ENCODE measurements at places on chromosomes 2 and 18. TPM values are rescaled to one million over a fixed set of nuclear protein-coding genes. Genes with fewer than 3 reads are reported as not detected.

Gene PGAP1
- 7.7 TPM for total RNA-seq

GRCh38 chr18:76407681-76408080 lies 87.4 kb downstream of the ZNF516 start:
- H3K4me1 ChIP-seq, result peaks cover 41% of the 10 kb centered on the region
- H3K36me3 ChIP-seq, result no peaks in the 10 kb centered on the region
- no peak overlapping the region for H3K27ac ChIP-seq
- no peak overlapping the region for H3K4me3 ChIP-seq
- no peaks in the 10 kb centered on the region for H3K27me3 ChIP-seq

DNA sequence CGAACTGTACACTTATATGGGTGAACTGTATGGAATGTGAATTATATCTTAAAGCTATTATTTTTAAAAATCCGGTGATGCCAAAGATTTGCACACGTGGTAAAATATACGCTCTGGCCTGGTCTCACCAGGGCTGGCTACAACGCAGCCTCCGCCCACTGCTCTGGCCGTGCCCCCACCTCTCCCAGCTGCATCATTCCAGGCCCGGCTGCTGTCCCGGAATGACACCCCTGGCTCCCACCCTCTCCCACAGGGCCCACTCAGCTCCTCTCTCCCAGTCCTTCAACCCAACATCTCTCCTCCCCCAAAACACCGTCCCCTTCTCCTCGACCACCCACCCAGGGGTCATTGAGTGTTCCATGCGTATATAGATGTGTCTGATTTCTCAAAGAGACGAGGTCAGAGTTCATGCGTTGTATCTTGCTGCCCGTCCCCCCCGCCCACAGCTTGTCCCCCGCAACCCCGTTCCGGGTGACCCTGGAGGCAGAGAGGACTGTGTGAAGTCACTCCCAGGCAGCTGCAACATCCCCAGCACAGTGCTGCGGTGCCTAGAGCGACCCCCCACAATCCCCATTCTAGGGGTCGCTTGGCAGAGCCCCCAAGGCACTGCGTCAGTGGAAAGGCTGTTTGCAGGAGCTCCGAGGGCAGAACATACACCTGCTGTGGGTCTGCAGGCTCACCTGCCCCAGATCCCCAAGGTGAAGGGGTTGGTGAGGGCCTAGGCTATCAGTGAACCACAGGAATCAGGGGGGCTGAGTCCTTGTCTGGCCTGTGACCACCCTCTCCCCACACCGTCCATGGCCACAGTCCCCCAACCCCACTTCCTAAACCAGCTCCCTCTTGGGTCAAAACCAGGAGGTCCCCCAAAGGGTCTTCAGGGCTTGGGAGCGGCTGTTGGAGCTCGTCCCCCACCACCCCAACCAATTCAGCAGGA lies 13.3 kb downstream of the DNMT3A start:
- H3K27me3 ChIP-seq, result no peaks in the 10 kb centered on the region
- DNase-seq, result no peak
- H3K4me3 ChIP-seq, result no peak overlapping the region
- no peak overlapping the region for H3K27ac ChIP-seq

GRCh38 chr18:36680042-36680441 lies 148.8 kb downstream of the TPGS2 start:
- H3K27ac ChIP-seq, result no peak overlapping the region
- no peaks in the 10 kb centered on the region for H3K36me3 ChIP-seq
- no peak overlapping the region for H3K4me3 ChIP-seq

- no peaks in the 10 kb centered on the region for H3K4me1 ChIP-seq
- no peak for DNase-seq
- H3K27ac ChIP-seq, result no peak overlapping the region
- no peaks in the 10 kb centered on the region for H3K27me3 ChIP-seq
- no peaks in the 10 kb centered on the region for H3K36me3 ChIP-seq
Observed at GRCh38 chr2:109720380-109721106, 73.6 kb upstream of the RGPD5 start.

DNA sequence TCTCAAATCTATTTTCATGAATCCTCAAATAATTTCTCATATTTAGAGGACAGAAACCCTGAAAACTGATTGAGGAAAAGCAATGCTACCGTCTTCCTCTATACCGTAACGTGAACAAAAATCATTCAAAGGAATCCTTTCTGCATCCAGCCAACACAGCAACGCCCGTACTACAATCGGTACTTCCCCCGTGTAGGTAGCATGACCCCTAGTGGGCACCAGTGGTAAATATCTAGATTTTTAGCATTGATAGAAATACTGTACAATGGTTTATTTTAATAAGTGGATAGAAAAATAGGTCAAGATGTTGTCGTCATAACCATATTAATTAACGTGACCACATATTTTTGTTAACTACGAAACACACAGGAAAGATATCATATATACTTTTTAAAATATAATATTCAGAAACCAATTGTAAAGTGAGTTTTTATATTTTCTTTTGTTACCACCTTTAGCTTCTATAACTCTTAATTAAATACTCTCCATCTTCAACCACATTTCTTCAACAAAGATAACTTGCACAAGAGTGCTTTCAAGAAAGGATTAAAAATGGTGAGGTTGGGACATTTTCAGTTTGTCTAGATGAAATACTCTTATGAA lies 194.1 kb downstream of the SS18 start:
- peak; percentile 29 for DNase-seq
- no peak overlapping the region for H3K27ac ChIP-seq
- H3K27me3 ChIP-seq, result no peaks in the 10 kb centered on the region
- no peaks in the 10 kb centered on the region for H3K36me3 ChIP-seq

GRCh38 chr2:54508541-54508940 lies 52.4 kb downstream of the SPTBN1 start:
- peak; percentile 65 for DNase-seq
- no peaks in the 10 kb centered on the region for H3K27me3 ChIP-seq
- peak overlapping the region; percentile 54 for H3K27ac ChIP-seq
- peaks cover 53% of the 10 kb centered on the region for H3K4me1 ChIP-seq

DNA sequence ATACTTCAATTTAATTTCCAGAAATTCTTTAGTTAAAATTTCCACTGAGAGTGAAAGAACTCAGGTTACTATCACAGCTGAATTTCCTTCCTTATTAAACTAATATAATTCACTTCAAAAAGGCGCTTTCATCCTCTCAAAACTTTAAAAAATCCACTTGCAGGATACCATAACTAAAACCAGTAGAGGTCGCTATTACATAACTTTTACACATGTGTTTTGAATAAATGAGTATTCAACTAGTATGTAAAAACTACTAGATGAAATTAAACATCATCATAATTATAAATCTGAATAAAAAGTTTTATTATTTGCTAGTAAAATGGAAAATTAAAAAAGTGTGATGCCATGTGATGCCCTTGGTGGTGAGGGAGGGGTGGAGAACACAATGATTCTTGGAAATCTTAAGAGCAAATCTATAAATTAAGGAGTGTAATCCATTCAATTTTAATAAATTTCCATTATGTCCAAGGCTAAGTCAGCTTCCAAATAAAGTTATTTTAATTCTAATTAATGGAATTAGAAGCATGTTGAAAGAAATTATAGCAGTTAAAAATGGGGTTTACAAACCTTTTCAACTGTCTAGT lies 61.4 kb downstream of the SOS1 start:
- no peak for DNase-seq
- H3K36me3 ChIP-seq, result no peaks in the 10 kb centered on the region
- no peak overlapping the region for H3K27ac ChIP-seq
- H3K4me3 ChIP-seq, result no peak overlapping the region
- H3K4me1 ChIP-seq, result no peaks in the 10 kb centered on the region
- no peaks in the 10 kb centered on the region for H3K27me3 ChIP-seq

DNA sequence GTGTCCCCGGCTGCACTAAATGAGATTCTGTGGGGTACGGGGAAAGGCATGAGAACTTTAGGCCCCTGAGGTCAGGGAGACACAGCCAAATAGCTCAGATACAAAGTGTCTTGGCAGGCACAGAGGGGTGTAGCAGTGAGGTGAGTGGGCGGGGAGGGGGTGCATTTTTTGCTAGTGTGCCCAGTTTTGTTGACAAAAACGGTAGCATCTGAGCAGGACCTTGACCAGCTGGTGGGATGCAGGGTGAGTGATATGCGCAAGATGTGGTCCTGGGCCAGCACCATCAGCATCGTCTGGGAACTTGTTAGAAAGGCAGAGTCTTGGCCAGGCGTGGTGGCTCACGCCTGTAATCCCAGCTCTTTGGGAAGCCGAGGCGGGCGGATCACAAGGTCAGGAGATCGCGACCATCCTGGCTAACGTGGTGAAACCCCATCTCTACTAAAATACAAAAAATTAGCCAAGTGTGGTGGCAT lies 127.3 kb upstream of the LGALSL start:
- H3K36me3 ChIP-seq, result no peaks in the 10 kb centered on the region
- H3K27ac ChIP-seq, result no peak overlapping the region
- H3K27me3 ChIP-seq, result no peaks in the 10 kb centered on the region
- DNase-seq, result no peak

GRCh38 chr2:127259355-127259754 lies 34.6 kb downstream of the ERCC3 start:
- DNase-seq, result no peak
- no peaks in the 10 kb centered on the region for H3K4me1 ChIP-seq
- H3K27ac ChIP-seq, result no peak overlapping the region
- no peak overlapping the region for H3K4me3 ChIP-seq
- H3K27me3 ChIP-seq, result no peaks in the 10 kb centered on the region
- H3K36me3 ChIP-seq, result no peaks in the 10 kb centered on the region

Gene UGT1A4
- not detected for total RNA-seq

Gene PROKR1
- 0.24 TPM for total RNA-seq

DNA sequence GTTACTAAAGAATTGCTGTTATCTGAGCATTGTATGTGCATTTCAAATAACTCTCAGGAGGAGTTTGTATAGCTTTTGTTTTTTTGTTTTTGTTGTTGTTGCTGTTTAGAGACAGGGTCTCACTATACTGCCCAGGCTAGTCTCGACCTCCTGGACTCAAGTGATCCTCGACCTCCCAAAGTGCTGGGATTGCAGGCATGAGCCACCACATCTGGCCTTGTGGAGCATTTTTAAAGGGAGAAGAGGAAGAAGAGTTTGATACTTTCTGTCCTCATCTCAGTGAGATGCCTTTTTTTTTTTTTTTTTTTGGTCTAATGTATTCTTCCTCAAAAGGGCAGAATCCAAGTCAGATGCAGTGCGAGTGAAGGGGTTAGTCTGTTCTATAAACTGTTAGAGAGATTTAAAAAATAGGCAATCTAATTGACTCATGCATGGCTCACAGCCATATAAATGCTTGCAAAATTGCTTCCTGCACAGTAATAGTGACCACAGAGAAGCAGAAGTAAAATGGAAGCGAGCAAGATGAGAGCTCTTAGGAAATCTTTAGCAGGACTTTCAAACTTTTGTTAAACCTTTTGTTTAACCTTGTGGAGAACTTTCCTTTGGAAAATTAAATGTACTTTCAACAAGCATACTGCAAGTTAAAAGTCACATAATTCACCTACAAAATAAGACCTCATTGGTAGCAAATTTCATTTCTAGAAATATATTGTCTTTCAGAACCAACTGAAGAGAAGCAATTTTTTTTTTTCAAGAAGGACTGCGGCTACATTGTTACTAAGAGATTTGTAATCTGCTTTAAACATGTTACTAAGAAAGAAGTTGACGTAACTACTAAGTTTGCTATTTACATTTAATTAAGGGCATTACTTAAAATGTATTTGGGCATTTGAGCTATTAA lies 52.3 kb upstream of the ROCK1 start:
- no peaks in the 10 kb centered on the region for H3K36me3 ChIP-seq
- H3K4me1 ChIP-seq, result no peaks in the 10 kb centered on the region
- no peak overlapping the region for H3K4me3 ChIP-seq
- DNase-seq, result no peak

- no peaks in the 10 kb centered on the region for H3K36me3 ChIP-seq
- H3K4me1 ChIP-seq, result no peaks in the 10 kb centered on the region
- H3K27ac ChIP-seq, result no peak overlapping the region
- H3K27me3 ChIP-seq, result no peaks in the 10 kb centered on the region
Observed at GRCh38 chr2:44825702-44826101, 115.8 kb upstream of the SIX3 start.

DNA sequence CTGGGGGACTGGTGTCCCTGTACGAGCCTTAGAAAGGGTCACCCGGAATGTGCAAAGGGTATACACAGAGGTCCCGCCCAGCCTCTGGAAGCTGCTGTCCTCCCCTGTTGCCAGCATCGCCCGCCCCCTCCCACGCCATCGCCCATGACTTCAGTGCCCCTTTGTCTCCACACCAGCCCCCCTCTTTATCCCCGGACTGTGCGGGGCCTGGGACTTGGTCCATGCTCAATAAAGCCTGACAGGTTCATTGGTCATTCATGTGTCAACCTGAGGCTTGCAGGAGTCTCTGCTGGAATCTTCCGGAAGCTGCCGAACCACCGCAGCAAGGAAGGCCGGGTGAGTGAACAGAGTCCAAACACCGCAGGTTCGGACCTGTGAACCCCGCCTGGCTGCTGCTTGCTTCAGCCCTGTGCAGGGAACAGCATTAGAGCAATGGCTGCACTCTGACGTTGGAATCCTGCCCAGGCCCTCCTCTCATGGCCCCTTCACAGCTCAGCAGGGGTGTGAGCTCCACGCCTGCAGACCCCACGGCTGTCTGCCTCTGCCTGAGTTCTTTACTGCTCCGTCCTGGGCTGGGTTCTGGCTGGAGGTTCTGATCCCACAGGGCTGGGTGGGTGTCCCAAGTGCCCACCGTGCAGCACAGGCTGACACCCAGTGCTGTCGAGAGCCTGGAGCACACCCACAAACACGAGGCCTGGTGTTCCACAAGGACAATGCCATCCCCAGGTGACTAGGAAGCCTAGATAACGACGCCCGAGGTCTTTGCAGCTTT lies 96.5 kb downstream of the SEPTIN10 start:
- H3K4me1 ChIP-seq, result no peaks in the 10 kb centered on the region
- H3K4me3 ChIP-seq, result no peak overlapping the region
- DNase-seq, result no peak
- H3K36me3 ChIP-seq, result no peaks in the 10 kb centered on the region
- no peaks in the 10 kb centered on the region for H3K27me3 ChIP-seq

DNA sequence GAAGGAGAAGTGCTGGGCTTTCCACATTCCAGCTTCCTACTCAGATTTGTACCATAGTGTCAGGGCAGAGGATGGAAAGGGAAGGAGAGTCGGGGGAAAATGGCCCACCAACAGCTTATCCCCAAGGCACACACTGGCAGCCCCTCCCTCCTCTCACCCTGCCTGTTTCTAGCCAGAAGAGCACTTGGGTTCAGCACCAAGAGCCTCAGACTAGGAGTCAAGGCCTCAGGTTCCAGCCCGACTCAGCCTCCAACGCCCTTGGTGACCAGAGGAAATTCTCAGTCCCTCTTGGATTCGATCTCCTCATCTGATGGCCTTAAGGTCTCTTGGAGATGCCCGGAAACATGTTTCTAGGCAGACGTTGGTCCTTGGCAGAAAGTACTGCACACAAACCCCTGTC lies 53.9 kb downstream of the TNS1 start:
- no peaks in the 10 kb centered on the region for H3K27me3 ChIP-seq
- H3K4me3 ChIP-seq, result no peak overlapping the region
- peaks cover 63% of the 10 kb centered on the region for H3K4me1 ChIP-seq
- no peak for DNase-seq
- no peaks in the 10 kb centered on the region for H3K36me3 ChIP-seq
- no peak overlapping the region for H3K27ac ChIP-seq

DNA sequence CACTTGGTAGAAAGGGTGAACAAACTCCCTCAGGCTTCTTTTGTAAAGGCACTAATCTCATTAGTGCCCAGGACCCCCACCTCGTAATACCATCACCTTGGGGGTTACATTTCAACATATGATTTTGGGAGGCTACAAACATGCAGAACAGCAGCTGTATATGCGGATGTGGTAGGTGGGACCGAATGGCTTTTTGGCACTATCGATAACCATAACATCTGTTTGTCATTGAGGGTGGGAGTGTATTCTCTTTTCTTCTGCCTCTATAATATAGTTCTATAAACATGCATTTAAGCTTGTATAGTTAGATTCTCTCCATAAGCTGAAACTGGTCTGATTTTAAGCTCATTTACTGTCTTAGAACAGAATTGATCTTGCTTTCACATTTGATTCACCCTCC lies 239.1 kb upstream of the BOD1L2 start:
- no peak overlapping the region for H3K27ac ChIP-seq
- H3K27me3 ChIP-seq, result no peaks in the 10 kb centered on the region
- no peak overlapping the region for H3K4me3 ChIP-seq
- no peaks in the 10 kb centered on the region for H3K36me3 ChIP-seq

Gene KANSL1L
- total RNA-seq, result 80.4 TPM

Measured in testis (tissue), 5 donors.